Umbilical cord (tissue), 2 donors: ENCODE measurements at places on chromosomes 2 and 18. TPM values are rescaled to one million over a fixed set of nuclear protein-coding genes. Genes with fewer than 3 reads are reported as not detected.

DNA sequence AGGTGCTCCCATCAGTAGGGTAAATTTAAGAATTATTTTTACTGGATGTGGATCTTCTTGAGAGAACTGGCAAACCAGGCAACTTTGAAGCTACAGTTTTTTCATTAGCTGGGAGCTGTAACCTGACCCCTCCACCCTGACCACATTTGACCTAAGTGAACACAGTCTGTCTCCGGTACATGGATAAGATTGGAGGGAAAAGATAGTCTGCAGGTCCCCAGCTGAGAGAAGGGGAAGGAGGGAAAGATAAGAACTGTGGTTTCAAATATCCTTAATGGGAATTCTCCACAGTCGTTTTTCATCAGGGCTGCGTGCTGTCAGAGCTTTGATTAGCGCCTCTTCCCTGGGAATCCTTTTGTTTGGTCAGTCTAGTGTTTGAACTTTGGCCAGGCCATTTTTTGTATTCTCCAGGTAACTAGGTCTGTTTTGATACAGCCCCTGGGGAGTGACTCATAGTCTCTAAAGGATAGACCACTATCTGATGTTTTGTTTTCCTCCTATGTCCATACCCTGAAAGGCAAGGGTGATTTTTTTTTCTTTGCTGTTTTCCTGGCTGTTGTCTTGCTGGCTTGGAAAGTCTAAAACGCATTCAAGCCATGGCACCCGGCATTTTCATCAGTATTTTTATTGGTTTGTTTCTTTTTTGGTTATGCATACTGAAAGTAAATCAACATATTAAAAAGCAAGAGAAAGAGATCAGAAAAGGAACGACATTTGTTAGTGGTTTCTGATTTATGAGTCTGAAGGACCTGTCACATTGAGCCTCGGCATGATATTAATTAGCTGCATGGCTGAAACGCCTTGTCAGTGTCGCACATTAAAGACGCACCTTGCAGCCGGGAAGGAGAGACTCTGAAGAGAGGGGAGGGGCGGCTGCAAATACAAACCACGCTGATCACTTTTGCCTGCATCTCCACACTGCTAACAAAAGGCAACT, 183.4 kb upstream of the FN1 start:
- DNase-seq, result peak; percentile 52

DNA sequence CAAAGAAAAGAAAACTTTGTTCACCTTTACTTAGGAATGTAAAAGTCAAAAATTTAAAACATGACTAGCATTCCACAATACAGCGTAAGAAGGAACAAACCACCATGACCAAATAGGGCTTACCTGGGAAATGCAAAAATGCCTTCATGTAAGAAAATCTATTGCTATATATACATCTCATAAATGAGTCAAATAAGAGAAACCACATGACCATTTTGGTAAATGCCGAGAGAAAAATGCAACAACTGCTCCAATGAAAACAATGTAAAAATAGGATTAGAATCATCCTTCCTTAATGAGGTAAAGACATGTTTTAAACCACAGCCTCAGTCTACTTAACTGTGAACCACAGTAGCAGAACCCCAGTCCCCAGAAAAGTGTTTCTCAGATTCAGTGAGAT, 49.4 kb downstream of the TGOLN2 start:
- DNase-seq, result no peak

GRCh38 chr2:3606370-3607201, 11.7 kb downstream of the COLEC11 start:
- no peak for DNase-seq

DNA sequence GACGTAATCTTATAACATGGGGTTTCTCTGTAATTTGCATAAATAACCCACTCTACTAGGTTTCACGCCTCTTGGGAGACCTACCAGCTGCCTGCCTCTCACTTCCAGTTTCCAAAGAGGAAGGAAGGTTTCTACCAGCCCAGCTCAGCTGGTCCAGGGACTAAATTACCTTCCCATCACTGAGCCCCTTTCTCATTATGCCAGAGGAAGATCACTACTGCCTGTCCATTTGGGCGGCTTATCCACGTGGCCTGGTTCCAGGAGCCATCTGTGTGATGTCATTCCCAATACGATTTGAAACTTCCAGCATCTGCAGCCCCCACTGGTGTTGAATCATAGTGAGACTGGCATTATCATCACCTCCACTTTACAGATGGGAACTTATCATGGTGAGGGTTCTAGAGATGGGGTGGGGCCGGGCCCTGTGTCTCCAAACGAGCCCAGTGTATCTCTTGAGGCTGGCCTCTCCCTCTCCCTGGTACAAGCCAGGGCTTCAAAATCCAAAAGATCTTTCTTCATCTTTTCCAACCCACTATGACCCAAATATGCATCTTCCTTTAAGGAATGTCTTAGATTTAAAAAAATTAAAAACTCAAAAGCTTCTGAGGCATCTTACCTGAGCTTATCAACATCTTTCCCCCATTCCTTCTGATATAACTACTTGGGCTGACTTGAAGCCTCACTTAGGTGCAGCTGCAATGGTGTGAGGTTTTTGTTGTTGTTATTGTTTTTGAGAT, 140.8 kb downstream of the DDX1 start:
- peak; percentile 12 for DNase-seq

DNA sequence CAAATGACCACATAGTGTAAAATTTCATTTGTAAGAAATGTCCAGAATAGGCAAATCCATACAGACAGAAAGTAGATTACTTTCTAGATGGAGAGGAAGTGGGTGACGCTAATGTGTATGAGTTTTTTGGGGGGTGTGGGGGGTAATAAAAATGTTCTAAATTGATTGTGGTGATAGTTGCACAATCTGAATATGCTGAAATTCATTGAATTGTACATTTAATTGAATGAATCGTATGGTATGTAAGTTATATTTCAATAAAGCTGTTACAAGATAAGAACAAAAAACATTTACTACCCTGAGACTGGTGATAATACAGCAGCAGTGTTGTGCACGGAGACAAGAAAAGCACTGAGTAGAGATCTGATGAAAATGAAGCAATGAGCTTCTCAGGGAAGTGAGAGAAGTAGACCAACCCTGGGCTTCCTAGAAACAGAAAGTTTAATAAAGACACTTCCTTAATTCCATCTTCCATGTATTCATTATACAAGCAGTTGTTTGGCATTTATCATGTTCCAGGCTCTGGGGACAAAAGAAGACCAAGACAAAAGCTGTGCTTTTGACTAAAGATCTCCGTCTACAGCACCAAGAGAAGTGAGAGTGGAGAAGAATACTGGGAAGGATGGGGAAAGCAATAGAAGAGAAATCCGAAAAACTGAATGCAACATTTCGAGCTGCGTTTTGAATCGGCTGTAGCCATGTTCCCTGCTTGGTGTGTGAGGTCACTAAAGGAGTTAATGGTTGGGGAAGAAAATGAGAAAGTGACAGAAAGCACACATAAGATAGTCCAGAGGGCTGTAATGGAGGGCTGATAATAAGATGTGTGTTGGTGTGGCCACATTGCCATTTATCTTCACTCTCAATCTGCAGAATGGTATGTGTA, 1.8 kb upstream of the PDE11A start:
- no peak for DNase-seq

The PLEK gene
- total RNA-seq, result 22.9 TPM

- DNase-seq, result no peak
Observed at GRCh38 chr2:58535182-58535581, 294.1 kb upstream of the FANCL start.
